Fibroblast of upper back skin (primary cell): ENCODE measurements at places on chromosomes 2 and 18.

DNA sequence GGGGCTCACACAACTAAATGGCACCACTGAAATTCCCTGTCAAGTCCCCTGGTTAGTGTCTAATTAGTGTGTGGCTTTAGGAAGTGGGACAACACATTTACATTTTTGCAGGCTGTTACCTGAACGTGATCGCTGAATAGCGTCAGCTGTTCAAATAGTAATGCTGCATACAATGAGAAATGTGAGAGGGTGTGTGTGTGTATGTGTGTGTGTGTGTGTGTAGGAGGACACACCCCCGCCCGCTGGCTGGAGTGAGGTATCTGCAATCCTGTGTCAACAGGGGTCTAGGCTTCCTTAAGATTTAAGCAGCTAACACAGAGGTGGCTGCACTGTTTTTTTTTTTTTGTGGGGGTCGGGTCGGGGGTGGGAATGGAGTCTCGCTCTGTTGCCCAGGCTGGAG, 4.8 kb upstream of the LYPD6B start:
- no peak for DNase-seq

- peak; percentile 52 for DNase-seq
These were observed 2.5 kb downstream of the HTRA2 start for GRCh38 chr2:74532222-74532621.

DNA sequence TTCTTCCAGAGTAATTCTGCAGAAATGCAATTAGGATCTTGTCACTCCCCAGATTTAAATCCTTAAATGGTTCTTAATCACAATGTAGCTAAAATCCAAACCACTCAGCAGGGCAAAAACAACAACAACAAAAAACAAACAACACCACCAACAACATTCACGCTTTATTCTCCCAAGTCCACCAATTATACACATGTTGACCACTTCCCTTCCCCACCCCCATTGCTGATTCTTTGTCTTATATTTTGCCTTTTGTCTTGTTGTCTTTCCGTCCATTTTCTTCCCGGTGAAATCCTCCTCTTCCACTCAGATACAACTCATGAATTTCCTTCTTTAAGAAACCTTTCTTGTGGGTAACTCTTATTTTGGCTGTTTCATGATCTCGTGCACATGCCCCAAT, 902.8 kb downstream of the EPHA4 start:
- no peak for DNase-seq

- peak; percentile 84 for DNase-seq
These were observed 282.4 kb downstream of the MEIS1 start for GRCh38 chr2:66717218-66717905.

GRCh38 chr18:41537666-41538065, 417.4 kb upstream of the PIK3C3 start:
- DNase-seq, result no peak

DNA sequence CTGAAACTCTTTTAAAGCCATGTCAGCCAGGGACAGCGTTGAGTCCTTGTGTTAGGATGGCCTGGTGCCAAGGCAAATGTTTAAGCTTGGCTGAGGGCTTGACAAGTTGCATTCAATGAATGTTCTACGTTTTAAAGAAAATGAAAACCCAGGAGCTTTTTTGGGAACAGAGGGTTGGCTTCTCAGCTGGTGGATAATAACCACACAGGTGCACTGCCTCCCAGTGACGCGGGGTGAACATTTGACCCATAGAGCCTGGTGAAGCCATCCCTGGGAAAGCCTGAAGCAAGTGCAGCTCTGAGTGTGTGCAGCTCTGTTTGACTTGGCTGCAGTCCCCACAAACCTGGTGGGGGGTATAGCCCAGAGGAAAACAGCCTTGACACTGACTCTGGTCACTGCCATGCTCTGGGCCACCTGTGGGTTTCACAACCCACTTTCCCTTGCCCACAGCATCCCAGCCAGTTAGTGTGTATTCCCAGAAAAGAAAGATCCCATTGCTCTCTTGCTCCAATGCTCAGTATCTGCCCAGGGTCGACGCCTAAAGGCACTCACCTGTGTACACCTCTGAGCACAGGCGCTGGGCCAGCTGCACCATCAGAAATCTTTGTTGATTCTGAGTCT, 874.9 kb downstream of the RNF144A start:
- DNase-seq, result no peak

DNA sequence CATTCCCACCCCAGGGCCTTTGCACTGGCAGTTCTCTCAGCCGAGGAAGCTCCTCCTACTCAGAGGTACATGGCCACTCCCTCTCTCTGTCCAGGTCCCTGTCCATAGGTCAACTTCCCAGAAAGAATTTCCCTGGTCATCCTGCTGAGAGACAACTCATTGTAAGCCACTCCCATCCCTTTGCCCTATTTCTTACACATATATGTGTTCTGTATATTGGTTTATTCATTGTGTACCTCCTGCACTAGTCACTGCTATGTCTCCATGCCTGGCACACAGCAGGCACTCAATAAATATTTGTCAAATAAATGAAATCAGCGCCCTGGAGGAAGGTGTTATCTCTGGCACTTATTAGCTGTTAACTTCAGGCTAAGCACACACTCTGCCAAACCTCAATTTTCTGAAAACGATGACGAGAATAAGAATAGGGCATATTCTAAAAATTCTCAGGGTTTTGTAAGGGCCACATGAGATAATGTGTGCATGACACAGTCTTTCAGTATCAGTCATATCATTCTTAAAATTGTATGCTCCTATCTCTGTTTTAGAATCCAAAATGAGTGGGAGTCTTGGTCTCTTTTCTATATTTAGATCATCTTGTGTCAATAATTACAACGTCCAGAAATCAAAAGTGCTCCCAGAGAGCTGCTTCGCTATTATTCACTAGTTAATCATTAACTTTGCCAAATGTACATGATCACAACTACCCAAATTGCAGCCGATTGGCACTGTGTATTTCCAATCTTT, 198.0 kb downstream of the ALK start:
- no peak for DNase-seq

DNA sequence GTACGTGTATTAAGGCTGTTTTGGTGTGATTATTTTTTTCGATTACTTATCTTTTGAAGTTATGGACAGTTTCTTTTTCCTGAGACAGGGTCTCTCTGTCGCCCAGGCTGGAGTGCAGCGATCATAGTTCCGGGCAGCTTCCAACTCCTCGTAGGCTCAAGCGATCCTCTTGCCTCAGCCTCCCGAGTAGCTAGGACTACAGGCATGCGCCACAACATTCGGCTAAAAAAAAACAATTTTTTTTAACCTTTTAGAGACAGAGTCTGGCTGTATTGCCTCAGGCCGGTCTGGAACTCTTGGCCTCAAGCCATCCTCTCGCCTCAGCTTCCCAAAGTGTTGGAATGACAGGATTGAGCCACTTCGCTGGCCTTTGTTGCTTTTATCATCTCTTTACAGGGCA, 945 bp downstream of the HAT1 start:
- DNase-seq, result peak; percentile 44

- DNase-seq, result no peak
These were observed 188.4 kb downstream of the SEPTIN10 start for GRCh38 chr2:109425411-109425810.

DNA sequence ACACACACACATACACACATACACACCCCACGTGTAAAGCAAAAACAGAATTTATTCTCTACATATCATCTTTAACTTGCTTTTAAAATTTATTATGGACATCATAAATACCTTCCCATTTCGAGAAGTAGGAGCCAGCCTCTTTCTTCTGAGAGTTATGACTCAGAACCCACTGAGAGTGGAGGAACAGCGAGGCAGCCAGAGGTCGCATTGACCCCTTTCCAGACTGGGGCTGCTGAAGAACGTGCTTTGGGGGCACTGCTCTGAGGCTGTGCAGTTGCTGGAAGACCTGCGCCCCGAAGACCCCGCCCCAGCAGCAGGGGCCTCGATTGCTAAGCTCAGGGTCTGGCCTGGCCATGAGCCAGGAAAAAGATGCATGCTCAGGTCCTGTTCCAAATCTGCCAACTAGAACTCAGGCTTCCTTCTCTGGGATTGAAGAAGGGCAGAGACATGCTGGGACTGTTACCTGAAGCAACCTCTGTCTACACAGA, 133.8 kb upstream of the TWIST2 start:
- DNase-seq, result no peak

DNA sequence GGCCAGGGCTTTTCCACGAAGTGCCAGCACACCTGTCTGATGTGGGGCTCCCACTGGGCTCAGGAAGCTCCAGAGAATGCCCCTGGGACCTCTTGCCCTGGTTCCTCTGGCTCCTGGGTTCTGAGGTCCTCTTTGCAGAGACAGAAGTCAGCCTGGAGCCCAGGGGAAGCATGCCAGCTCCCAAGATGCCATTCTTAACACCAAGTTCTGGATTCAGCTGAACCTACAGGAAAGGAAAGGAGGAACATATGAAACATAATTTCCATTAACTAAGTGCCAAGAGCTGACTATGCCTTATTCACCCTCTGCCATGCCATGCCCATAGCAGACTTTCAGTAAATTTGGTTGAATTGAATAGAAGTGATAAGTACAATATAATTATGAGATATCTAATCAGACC, 21.9 kb downstream of the FAM124B start:
- no peak for DNase-seq

- no peak for DNase-seq
These were observed 9.2 kb upstream of the PAIP2B start for GRCh38 chr2:71235930-71236587.

DNA sequence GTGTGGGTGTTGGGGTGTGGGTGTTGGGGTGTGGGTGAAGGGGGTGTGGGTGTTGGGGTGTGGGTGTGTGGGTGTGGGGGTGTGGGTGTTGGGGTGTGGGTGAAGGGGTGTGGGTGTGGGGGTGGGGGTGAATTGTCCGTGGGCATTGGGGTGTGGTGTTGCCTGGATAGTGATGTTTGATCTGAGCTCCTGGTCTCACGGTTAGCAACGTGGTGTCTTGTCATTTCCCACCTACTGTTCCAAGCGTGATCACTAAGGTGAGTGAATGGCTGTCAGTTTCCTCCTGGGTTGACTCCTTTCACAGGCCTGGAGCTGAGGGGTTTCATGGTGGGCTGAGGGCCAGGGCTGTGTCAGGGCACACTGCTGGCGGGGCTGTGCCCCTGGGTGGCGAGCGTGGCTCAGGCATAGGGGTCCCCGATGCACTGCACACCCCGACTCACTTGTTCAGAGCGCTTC, 27.2 kb downstream of the RTP5 start:
- no peak for DNase-seq
